ENCODE measurements at places on chromosomes 5 and 9.

GRCh38 chr9:3525836-3526164 is at the start of gene RFX3:
TSS of gene RFX3 (minus strand) at chr9:3526001. CDS start at chr9:3395588, 130,413 bp downstream.
- peak; percentile 92 for DNase-seq

GRCh38 chr9:21831841-21832509 is 29.5 kb downstream of the MTAP start:
- DNase-seq: peak; percentile 41

- DNase-seq: no peak
Measured at GRCh38 chr9:121299467-121300282, 31.7 kb downstream of the GSN start.

GRCh38 chr9:84670138-84671041 is 861 bp downstream of the NTRK2 start:
- DNase-seq: no peak

DNA sequence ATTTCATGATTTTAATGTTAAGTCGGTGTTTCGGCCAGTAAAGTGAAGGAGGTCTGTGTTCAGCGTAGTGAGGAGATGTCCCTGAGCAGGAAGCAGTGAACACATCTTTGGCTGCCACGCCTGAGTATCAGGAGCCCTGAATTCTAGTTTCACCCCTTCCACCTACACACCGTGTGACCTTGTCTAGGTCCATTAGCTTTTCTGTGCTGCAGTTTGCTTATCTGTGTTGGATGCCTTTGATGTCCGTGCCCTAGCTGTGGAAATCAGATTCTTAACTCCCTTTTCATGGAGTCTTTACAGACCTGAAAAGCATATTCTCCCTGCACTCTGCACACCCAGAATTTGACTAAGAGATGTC is 601 bp downstream of the FBXO38 start:
- DNase-seq: no peak

DNA sequence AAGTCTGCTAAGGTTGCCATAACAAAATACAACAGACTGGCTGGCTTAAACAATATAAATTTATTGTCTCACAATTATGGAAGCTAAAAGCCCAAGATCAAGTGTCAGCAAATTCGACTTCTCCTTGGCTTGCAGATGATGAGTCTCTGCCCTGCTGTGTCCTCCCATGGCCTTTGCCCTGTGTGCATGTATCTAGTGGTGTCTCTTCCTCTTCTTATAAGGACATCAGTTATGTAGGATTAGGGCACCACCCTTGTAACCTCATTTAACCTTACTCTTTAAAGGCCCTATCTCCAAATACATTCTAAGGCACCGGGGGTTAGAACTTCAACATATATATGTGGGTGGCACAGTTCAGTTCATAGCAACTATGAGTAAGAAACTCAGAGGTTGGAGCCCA is 157.9 kb upstream of the RASA1 start:
- DNase-seq: no peak
